ENCODE measurements at places on chromosomes 3 and 15. TPM values are rescaled to one million over a fixed set of nuclear protein-coding genes. Genes with fewer than 3 reads are reported as not detected.

Gene SI
- total RNA-seq = not detected

Gene CCR8
- total RNA-seq = 0.34 TPM

Gene MLH1
- 93.7 TPM for total RNA-seq

Gene MEF2A
- 17.6 TPM for total RNA-seq

Gene MAP2K5
- 19.0 TPM for total RNA-seq

Gene MESP2
- not detected for total RNA-seq

Gene ECE2
- total RNA-seq = not detected

Gene HOMER2
- total RNA-seq = 5.4 TPM

Gene ITGB5
- 0.41 TPM for total RNA-seq

Gene SLC15A2
- total RNA-seq = 1.7 TPM

Gene SLC41A3
- total RNA-seq = 23.4 TPM

Gene GPR62
- not detected for total RNA-seq

Gene PLA2G4D
- not detected for total RNA-seq

Gene APBA2
- total RNA-seq = 30.8 TPM

Gene TRIM42
- not detected for total RNA-seq

Gene ARNT2
- total RNA-seq = 0.34 TPM

Gene IMPG2
- total RNA-seq = 0.13 TPM

Gene ASB14
- not detected for total RNA-seq

Gene CADM2
- 0.38 TPM for total RNA-seq

Gene SCN10A
- not detected for total RNA-seq

Gene TTC21A
- total RNA-seq = 0.69 TPM

Gene KBTBD8
- total RNA-seq = 10.9 TPM

Gene IGSF11
- total RNA-seq = 0.07 TPM

Gene MEX3B
- 0.99 TPM for total RNA-seq

Gene FBXL2
- total RNA-seq = not detected

Gene SFMBT1
- 17.8 TPM for total RNA-seq

Gene ARPP21
- total RNA-seq = not detected

Gene MAPKAPK3
- 205 TPM for total RNA-seq

Gene CHST14
- total RNA-seq = 4.3 TPM

Gene GNAT1
- total RNA-seq = 0.11 TPM

Gene CCR3
- not detected for total RNA-seq

Gene NR2E3
- total RNA-seq = not detected

Gene GRK7
- total RNA-seq = 0.09 TPM

Gene MYZAP
- not detected for total RNA-seq

Gene SATB1
- total RNA-seq = 208 TPM

Gene DPPA2
- total RNA-seq = not detected

Gene SPESP1
- 0.18 TPM for total RNA-seq

Gene OXTR
- 1.1 TPM for total RNA-seq

Gene SLC35G2
- 3.0 TPM for total RNA-seq

Gene TRPM1
- not detected for total RNA-seq

Gene WNT5A
- not detected for total RNA-seq

Gene CCDC80
- not detected for total RNA-seq

Gene DNAJC17
- total RNA-seq = 35.9 TPM

Gene DAZL
- total RNA-seq = not detected

Gene GOLGA6D
- not detected for total RNA-seq

Gene PARP6
- total RNA-seq = 50.1 TPM

Gene SCG5
- total RNA-seq = 1.2 TPM

Gene CASR
- not detected for total RNA-seq

Measured in activated CD8-positive, alpha-beta T cell treated with anti-CD3 and anti-CD28 coated beads for 36 hours (primary cell).